GM23338 (cell line): ENCODE measurements at places on chromosomes 3 and 15. TPM values are rescaled to one million over a fixed set of nuclear protein-coding genes. Genes with fewer than 3 reads are reported as not detected.

- no peak for DNase-seq
Measured at GRCh38 chr3:186380622-186381380, 18.8 kb upstream of the DGKG start.

- no peak for DNase-seq
Measured at GRCh38 chr15:78406016-78406585, 31.9 kb upstream of the IREB2 start.

- DNase-seq: no peak
Measured at GRCh38 chr3:186283651-186284348, 78.2 kb downstream of the DGKG start.

- no peak for DNase-seq
Measured at GRCh38 chr15:34331809-34332208, 5.8 kb downstream of the SLC12A6 start.

- no peak for DNase-seq
Measured at GRCh38 chr15:66456211-66456610, 41.4 kb downstream of the SNAPC5 start.

DNA sequence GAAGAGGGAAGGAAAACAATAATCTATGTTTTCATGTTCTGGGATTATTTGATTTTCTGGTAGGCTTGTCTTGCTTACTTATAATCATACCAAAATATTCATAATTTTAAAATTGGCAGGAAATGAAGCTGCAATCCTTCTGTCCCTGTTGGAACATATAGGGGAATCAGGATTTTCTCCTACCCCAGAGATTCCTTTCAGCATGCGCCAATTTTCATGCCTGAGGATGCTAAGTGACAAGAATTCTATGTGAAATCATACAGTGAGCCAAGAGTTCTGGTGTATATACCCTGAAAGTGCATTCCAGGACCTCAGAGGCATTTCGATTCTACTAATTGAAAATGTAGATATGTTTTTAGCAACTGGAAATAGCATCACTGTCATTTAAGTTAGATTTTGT, 9.9 kb upstream of the CADPS start:
- no peak for DNase-seq

DNA sequence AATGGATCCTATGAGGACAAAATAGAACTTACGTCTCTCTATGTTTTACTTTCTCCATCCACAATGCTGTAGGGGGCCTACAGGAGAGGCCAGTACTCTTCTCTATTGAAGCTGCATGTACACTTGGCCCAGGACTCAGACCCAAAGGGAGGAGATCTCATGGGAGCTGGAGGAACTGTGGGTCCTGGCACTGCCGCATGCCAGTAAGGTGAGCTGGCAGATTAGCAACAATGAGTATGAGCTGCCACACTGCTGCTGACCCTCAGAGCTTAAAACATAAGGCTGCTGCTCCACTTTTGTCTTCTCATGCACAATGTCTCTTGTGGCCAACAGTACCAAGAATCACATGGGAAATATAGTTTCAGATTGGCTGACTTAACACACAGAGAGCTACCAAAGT, 57.8 kb upstream of the TBC1D5 start:
- no peak for DNase-seq

DNA sequence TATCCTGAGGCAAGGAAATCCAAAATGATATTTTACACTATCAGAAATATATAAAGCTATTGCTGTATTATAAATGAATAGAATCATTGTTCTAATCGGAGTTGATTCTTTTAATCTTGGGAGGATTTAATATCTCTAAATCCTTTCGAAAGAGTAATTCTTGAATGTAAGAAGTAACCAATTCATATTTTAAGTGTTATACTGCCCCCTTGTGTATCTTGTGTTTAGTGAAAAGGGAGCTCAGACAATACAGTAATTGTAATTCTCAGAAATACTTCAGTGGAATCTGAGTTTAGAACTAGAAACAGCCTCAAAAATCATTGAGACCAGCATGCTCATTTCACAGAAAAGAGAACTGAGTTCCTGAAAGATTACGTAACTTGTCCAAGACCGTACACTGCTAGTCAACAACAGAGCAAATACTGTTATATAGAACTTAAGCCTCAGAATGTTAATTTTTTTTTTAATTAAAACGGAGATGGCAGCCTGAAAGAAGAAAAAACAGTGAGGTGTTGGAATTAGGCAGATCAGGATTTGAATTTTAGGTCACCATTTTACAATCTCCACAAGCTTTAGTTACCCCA, 42.9 kb downstream of the PLCH1 start:
- DNase-seq: peak; percentile 90

DNA sequence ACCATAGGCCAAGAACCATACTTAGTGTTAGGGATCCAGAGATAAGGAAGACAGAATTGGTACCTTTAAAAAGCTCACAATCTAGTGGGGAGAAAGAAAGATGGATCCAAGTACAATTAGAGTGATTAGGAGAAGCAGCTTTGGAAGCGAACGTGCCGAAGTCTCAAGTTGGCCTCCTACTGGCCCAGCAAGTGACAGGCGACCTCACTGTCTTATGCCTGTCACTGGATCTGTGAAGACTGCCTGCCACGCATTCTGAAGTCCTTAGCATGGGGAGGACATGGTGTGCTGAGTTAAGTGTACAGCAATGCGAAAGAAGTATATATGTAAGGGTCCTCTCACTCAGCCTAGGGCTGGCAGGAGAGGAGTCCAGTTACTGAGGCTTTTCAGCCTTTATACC, 141.0 kb downstream of the GABRB3 start:
- peak; percentile 32 for DNase-seq

DNA sequence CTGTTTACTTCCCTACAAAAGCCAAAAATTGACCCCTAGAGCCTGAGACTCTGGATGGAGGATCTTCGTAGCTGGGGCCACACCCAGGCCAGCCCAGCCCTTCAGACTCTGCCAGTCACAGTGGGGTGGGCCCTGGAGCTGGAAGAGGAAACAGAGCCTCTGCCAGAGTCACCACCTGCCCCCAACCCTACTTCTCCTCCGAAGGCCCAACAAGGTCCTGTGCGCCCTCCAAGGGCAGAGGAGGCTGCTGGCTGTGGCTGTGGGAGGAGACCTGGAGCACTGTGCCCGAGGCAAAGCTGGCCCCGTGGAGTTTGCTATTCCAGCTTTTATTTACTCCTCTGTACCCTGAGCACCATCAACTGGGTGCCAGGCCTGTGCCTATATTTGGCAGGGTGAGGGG, 19.0 kb downstream of the CISH start:
- no peak for DNase-seq

- DNase-seq: peak; percentile 41
Measured at GRCh38 chr3:48440590-48440958, 517 bp downstream of the TMA7 start.

- no peak for DNase-seq
Measured at GRCh38 chr3:61569856-61570580, 8.6 kb downstream of the PTPRG start.

- DNase-seq: no peak
Measured at GRCh38 chr3:148026009-148026588, 616.9 kb downstream of the ZIC1 start.

- DNase-seq: no peak
Measured at GRCh38 chr3:197787412-197787811, 3.6 kb upstream of the LRCH3 start.

RTP1 gene
- polyA plus RNA-seq: 5.4 and 6.3 TPM in 2 replicates

ZNF35 gene
- polyA plus RNA-seq: 18.5 and 19.2 TPM in 2 replicates

RASGRF1 gene
- polyA plus RNA-seq: 0.03 and 0.05 TPM in 2 replicates

IL17RD gene
- 10.7 and 11.9 TPM in 2 replicates for polyA plus RNA-seq

CDC25A gene
- 15.2 and 17.7 TPM in 2 replicates for polyA plus RNA-seq

PRICKLE2 gene
- 0.80 and 1.1 TPM in 2 replicates for polyA plus RNA-seq

KCTD6 gene
- 27.0 and 34.6 TPM in 2 replicates for polyA plus RNA-seq
